ENCODE measurements at places on chromosomes 7 and 10.

- DNase-seq = no peak
These were observed 113.5 kb downstream of the SMURF1 start for GRCh38 chr7:99030457-99030856.

GRCh38 chr10:43214071-43214955 is 52.6 kb downstream of the RASGEF1A start:
- no peak for DNase-seq

- no peak for DNase-seq
These were observed 160.3 kb upstream of the KLF14 start for GRCh38 chr7:130894146-130894908.

- no peak for DNase-seq
These were observed 189.0 kb upstream of the CELF2 start for GRCh38 chr10:10828623-10829022.

DNA sequence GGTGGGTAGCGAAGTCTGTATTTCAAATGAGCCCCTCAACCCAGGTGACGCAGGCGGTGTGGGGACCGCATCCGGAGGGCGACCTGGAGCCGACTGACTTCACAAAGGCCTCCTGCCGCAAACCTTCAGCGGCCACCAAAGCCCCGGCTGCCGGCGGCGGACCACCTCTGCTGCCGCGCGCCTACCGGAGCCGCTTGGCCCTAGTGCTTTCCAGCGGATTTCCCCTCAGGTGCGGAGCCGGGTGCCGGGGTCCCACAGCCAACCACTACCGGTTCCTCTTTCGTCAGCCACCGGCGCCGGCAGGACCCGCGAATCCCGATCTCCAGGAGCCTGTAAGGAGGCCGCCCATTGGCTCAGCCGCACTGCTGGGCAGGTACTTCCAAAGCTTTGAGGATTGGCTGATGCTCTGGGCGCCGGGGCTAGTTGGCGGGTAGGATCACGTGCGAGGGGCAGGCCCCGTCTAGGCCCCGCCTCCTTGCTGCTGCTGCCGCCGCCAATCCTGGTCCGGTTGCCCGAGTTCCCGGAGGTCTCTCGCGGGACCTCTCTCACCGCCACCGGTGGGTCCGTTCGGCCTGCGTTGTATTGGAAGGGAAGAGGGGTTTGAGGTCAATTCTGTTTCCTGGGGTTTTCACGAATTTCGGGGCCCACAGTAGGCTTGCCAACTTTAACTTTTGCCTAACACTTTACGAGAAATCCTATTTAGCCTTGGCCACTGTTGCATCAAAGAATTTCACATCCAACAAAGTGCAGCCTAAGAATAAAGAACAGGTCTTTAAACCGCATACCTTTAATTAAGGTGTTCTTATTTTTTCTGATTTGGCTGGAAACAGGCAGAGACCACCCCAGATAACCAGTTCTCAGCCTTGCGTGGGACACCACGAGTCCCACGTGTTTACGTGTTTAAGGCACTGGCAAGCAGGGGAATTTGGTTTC is at the start of gene GSTO2:
Gene GSTO2, plus strand, starts transcription at position 472 of the 933 bp plus-strand sequence. CDS start 5,732 bp downstream, outside the sequence.
- peak; percentile 95 for DNase-seq

DNA sequence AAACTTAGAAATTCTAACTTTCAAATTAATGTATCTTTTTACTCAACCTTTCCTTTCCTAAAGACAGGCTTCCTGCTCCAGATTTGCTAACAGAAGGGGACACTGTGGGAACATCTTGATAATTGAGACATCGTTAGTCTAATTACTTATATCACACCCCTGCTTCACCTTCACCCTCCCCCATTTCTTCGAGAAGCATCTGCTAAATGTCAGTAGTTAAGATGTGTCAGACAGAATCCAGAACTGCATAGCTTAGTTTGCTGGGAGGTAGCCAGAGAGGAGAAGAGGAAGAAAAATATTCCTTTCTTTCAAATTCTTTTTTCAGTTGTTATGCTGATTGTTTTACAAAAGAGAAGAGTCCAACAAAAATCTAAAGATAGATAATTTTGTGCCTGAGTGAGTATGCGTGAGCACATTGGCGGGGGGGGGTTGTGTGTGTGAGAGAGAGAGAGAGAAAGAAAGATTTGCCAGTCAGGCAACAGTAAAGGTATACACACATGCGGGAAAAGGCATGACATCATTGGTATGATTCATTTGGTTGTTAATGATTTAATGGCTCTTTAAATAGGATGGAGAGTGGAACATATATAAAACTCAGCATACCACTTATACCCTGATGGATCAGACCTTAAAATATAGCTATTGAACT is 192.4 kb downstream of the PTN start:
- DNase-seq = no peak

- no peak for DNase-seq
These were observed 47.0 kb downstream of the PTPRE start for GRCh38 chr10:127953876-127954275.

GRCh38 chr7:57432583-57432982 is 17.4 kb upstream of the ZNF716 start:
- DNase-seq = no peak

DNA sequence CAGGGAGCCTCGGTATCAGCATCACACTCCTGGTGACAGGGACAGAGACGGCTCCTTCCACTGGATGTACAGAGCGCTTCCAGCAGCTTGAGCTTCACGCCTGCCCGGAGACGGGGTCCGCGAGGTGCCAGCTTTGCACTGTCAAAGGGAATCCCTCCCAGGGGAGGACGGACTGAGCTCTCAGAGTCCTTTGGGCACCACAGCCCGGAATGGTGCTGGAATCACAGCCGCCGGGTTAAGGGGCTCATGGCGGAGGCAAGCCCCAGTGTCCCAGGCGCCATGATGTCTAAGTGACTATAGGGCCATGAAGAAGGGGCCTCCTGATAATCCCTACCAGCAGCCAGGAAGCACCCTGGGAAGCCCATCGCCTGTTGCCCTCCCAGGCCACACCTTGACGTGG is 41.4 kb downstream of the PTPRN2 start:
- no peak for DNase-seq

DNA sequence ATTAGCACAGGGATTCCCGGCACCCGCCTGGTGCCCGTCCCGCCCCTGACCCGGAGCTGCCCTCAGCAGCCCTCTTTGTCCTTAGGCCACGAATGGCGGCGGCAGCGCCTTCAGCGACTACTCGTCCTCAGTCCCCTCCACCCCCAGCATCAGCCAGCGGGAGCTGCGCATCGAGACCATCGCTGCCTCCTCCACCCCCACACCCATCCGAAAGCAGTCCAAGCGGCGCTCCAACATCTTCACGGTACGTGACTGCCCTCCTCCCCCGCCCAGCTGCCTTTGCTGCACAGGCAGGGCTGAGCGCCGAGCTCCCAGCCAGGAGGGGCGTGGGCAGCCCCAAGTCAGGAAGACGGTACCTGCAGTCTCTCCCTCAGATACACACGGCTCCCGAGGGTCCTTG is 33.6 kb downstream of the AGAP3 start:
- DNase-seq = no peak

GRCh38 chr10:113620511-113620910 is 43.3 kb downstream of the NRAP start:
- DNase-seq = no peak

GRCh38 chr10:57320416-57320815 is 947.3 kb downstream of the IPMK start:
- no peak for DNase-seq

DNA sequence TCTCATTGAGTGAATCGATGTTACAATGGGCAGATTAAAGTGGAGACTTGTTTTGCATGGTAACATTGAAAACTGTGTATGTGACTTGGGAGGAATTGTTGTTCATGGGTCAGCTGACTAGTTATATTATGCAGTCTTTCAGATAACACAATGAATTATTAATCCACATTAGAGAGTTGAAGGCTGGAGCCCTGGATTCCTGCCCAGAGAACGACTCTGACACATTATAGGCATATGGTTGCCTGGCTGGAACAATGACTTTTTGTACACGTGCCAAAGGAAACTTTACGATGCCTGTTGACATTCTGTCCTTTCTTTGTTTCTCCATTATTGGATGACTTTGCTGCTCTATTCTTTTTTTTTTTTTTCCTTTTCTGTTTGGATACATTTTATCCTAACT is 52.3 kb upstream of the TMEM229A start:
- peak; percentile 89 for DNase-seq

DNA sequence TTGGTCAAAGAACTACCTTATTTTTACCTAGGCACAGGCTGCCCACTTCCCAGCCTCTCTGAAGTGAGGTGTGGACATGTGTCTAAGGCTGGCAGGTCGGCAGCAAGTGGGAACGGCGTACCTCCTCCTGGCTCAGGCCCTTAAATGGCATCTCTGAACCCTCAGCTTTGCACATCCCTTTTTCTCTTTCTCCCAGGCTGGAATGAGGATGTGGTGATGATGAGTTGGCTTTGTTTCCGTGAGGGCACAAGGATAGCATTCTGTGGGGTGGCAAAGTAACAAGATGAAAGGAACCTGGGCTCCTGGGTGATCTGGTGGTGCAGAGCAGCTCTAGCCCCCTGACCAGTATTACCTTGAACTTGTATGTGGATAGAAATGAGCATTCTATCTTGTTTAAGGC is 196.8 kb downstream of the REEP3 start:
- no peak for DNase-seq

DNA sequence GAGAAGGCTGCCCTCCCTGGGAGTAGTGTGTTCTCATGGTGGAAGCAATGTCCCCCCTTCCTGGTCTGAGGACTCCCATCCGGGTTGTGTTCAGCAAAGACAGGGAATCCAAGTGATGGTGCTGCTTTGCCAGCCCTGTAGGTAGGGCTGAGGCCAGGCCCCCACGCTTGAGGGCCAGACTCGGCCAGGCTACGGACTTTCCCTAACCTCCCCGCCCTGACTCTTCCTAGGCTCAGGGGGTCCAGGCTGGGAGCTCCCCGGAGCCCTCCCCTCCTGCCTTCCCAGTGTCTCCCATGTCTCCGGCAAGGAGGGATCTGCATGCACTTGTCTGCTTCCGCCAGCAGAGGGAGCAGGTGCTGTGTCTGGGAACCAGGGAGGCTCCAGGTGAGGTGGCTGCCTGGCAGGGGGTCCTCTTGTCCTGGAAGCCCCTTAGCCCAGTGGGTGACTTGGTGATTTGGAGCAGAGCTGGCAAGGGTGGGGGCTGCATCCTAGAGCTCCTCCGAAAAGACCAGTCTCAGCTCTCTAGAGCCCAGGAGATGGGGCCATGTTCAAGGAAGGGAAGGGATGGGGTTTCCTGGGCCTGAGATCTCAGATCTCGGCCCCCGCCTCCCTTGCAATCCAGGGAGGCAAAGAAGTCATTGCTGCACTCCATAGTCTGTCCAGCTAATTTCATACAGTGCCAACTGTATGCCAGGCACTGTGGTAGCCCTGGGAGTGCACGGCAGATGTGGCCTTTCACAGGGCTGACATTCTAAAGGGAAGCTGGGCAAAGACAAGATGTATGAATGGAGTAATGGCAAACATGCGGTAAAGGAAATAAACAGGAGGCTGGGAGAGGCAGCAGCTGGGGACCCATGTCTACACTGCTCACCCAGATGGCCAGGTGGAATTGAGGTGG is 20.3 kb upstream of the SFRP5 start:
- DNase-seq = no peak

GRCh38 chr7:41367967-41368882 is 334.7 kb downstream of the INHBA start:
- no peak for DNase-seq

DNA sequence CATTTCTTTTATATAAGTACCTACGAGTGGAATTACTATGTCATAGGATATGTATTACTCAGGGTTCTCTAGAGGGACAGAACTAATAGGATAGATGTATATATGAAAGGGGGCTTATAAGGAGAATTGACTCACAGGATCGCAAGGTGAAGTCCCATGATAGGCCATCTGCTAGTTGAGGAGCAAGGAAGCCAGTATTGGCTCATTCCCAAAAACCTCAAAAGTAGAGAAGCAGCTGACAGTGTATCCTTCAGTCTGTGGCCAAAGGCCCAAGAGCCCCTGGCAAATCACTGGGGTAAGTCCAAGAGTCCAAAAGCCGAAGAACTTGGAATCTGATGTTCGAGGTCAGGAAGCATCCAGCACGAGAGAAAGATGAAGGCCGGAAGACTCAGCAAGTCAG is 59.8 kb downstream of the GALNT17 start:
- no peak for DNase-seq

DNA sequence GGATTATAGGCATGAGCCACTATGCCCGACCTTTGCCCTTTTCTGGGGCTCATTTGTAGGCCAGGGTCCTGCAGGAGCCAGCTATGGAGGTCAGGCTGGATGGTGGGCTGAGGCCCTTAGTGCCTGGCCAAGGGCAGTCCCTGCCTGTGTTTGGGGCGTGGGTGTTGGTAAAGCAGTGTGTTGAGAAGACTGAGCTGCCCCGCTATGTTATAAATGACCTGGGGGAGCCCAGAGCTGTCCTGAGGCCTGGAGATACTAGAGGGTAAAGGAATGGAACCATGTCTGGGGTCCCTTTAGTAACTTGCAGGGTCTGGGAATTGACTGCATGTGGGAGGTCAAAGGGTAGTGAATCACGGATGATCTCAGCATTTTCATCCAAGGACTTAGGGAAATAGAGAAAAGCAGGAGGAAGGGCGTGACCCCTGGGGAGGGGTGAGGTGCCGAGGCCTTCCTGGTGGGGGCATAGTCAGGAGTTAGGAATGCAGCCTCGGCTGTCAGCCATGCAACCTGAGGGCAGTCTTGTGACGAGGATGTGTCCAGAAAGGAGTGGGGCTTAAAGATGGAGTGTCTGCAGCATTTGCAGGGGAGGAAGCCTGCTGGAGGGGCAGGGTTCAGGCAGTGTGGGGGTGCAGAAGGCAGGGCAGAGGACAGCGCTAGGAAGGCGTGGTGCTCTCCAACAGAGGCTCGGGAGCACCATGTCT is 31.5 kb downstream of the TMEM248 start:
- DNase-seq = no peak

- DNase-seq = no peak
These were observed 40.2 kb downstream of the ZNF783 start for GRCh38 chr7:149302222-149302621.

GRCh38 chr7:108468246-108468645 is 12.0 kb upstream of the NRCAM start:
- DNase-seq = no peak

DNA sequence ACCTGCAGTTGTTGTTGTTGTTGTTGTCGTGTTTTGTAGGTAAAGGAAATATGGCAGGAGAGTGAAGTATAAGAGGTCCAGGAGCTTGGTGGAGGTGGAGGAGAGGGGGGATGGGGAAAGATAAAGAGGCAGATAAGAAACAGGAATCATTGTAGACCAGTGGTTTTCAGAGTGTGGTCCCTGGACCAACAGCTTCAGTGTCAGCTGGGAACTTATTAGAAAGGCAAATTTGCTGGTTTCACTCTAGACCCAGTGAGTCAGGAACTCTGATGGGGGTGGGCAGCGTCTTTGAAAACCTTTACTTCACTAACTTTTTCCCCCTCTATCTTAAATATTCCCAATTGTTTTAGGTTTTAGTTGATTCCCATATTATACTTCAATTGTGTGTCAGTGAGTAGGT is 241.5 kb downstream of the AUTS2 start:
- DNase-seq = no peak

GRCh38 chr10:24465891-24466818 is 257.2 kb downstream of the KIAA1217 start:
- peak; percentile 50 for DNase-seq

Measured in right lung (tissue), 10 donors.